ENCODE measurements at places on chromosomes 12 and 14.

DNA sequence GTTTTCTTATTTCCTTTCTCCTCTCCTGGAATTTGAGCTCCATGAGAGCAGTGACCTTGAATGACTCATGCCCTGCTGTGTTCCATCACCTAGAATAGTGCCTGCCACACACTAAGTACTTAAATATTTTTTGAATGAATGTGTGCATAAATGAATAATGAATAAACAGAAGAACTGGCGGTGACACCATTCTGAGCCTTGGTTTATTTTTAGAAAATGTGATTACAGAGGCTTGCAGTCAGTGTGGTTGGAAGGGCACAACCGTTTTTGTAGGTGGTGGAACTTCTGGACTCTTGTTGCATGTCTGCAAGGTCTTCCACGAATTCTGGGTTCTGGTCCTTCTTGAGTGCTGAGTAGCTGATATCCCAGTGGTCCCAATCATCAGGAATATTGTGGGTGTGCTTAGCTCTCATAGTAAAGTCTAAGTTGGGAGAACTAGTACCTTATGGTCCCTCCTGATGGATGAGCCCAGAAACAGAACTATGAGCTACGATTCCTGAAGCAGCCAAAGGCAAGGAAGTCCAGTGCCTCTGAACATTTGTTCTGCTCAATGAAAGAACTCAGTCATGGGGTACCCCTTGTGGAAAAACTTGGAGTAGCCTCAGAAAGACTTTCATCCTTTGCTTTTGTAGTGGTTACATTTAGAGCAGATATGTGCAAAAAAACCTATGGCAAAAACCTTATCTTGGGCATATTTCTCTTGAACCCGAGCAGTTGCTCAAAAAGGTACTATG is 28.8 kb upstream of the BHLHE41 start:
- peak; percentile 84 for DNase-seq

DNA sequence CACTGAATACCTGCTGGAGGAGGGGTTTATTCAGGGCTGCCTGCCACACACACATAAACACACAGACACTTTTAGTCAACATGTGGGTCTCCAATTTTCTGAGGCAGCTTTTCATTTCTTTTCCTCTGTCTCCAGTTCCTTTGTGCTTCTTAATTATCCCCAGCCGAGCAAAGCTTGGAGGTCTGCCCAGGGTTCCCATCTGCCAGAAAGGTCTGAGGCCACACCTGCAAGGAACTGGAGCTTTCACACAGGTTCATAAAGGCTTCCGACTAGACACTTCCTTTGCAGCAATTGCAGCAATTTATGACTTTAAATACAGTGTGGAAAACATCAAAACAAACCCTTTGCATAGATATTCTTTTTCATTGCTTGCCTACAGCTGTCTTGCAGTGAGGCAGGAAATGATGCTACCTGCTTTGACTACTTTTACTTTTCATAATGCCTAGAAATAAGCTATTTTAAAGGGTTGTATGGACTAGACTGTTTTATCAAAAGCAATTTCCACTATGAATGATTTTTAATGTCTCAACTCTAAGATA is 1318.9 kb downstream of the AACS start:
- DNase-seq, result no peak

GRCh38 chr12:130214686-130215395 is 52.6 kb downstream of the FZD10 start:
- DNase-seq, result peak; percentile 15

- no peak for DNase-seq
Observed at GRCh38 chr12:66617991-66618390, 60.9 kb downstream of the GRIP1 start.

DNA sequence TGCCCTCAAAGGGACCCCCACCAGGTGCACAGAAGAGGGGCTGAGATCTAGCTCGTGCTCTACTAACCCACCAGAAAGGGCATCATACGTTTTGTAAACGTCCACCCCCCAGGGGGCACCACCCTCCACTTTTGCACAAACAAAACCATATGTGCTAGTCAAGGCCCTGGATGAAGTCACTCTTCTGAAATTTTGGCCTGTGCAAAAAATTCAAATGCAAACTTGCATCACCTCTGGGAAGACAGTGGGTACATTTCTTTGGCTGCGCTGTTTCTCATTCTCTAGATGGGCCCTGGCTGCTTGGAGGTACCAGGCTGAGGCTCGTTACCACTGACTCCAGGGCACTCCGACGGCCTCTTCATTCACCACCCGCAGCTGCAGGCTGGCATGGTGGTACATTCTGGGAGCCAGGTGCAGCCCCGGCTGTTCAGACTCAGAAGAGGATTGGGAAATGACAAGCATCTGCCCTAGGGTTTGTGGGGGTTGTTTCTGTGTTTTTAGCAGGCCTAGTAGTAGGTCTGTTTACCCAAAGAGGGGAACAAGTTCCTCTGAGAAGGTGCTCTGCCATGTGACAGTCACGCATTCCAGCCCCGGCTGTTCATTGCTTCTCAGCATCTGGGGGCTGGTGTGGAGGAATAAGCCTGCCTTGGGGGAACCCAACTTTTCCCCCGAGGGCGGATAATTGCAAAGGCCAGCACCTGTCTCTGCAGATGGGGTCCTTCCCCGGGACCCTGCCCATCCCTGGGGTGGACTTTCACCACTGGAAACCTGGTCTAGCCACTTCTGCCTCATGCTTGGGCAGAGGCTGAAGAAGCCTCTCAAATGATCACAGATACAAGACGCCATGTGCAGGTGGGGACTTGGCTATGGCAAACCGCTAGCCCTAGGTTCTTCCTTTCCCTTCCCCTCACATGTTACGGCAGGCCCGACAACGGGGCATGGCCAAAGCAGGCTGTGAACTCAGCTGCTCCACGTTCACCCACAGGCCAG is 147.6 kb downstream of the DPF3 start:
- DNase-seq, result peak; percentile 64

- DNase-seq, result no peak
Observed at GRCh38 chr14:62431496-62431895, 613.8 kb downstream of the KCNH5 start.

DNA sequence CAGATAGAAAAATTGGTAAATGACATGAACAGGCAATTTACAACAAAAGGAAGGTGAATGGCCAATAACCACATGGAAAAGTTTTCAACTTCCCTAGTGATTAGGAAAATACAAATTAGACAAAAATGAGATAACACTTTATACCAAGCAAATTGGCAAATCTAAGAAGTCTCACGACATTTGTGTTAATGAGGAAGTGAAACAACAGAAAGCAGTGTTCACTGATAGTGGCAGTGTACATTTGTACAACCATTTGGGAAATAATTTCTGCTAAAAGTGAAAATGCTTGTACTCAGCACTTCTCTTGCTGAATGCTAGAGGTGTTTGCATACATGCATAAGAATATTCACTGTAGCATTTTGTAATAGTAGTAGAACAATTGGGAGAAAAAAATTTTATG is 126.6 kb downstream of the LLPH start:
- DNase-seq, result no peak

GRCh38 chr12:119665164-119665929 is 2.6 kb upstream of the PRKAB1 start:
- DNase-seq, result no peak

- DNase-seq, result no peak
Observed at GRCh38 chr12:30909349-30910037, 17.1 kb upstream of the TSPAN11 start.

- DNase-seq, result peak; percentile 32
Observed at GRCh38 chr12:68779280-68779679, 28.7 kb upstream of the MDM2 start.

DNA sequence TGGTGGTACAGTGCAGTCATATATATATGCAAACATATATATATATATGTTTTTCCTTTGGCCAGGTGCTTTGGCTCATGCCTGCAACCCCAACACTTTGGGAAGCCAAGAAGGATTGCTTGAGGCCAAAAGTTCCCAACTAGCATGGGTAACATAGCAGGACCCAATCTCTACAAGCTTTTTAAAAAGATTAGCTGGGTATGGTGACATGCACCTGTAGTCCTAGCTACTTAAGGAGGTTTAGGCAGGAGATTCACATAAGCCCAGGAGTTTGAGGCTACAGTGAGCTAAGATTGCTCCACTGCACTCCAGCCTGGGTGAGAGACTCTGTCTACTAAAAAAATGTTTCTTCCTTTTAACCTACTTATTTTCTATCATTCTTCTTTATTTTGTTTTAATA is 10.2 kb downstream of the PZP start:
- DNase-seq, result no peak

GRCh38 chr12:1911598-1912575 is 6.6 kb downstream of the CACNA2D4 start:
- DNase-seq, result no peak

GRCh38 chr12:43758247-43758727 is 303 bp downstream of the PUS7L start:
- DNase-seq, result peak; percentile 46

DNA sequence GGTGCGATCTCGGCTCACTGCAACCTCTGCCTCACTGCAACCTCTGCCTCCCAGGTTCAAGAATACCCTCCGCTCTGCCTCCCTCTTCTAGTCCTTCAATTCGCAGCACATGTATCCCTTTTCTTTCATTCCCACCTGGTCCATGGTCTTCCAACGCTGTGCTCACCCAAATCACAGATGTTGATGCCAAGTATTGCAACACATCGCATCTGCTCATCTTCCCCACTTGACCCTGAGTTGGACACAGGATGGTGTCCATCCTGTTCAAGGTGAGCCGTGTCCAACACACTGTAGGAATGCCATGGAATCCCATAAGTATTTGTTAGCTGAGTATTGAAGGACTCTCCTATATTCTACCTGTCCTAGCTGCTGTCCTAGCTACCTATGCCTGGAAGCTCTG is 50.6 kb upstream of the ETV6 start:
- no peak for DNase-seq

GRCh38 chr12:61232040-61232439 is 1028.2 kb upstream of the USP15 start:
- no peak for DNase-seq

- no peak for DNase-seq
Observed at GRCh38 chr14:60106339-60106738, 14.6 kb downstream of the PCNX4 start.

DNA sequence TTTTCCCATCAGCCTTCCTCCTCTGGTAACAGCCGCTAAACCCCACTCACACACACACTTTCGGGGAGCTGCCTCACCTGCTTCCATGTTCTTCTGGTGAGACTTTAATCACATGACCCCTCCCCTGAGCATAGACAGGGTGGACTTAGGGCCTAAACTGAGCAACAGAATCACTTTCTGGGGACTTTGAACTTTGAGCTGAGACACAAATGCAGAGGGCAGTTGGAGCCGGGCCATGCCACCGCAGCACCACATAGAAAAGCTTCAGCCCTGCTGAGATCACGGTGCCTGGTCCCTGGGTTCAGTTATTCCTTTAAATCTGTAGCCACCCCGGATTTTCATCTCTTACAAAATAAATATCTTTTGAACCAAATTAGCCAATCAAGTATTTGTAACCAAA is 18.4 kb upstream of the MAP3K9 start:
- no peak for DNase-seq

DNA sequence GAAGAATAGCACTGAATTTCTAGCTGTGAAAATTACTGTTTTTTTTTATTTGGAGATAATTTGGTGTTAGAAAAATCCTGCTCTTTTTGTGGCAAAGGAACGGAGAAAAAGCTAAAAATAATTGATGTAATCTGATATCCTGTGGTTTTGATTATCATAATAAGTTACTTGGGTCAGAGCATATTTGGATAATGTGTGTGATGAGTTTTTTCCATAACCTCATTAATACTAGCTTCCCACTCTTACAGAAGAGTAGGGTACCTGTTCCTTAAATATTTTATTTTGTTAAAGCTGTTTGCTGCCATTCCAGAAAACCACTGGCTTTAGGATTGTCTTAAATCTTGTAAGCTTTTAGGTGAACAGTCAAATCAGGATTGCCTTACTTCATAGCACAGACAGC is 4.7 kb downstream of the PSMC6 start:
- DNase-seq, result no peak

DNA sequence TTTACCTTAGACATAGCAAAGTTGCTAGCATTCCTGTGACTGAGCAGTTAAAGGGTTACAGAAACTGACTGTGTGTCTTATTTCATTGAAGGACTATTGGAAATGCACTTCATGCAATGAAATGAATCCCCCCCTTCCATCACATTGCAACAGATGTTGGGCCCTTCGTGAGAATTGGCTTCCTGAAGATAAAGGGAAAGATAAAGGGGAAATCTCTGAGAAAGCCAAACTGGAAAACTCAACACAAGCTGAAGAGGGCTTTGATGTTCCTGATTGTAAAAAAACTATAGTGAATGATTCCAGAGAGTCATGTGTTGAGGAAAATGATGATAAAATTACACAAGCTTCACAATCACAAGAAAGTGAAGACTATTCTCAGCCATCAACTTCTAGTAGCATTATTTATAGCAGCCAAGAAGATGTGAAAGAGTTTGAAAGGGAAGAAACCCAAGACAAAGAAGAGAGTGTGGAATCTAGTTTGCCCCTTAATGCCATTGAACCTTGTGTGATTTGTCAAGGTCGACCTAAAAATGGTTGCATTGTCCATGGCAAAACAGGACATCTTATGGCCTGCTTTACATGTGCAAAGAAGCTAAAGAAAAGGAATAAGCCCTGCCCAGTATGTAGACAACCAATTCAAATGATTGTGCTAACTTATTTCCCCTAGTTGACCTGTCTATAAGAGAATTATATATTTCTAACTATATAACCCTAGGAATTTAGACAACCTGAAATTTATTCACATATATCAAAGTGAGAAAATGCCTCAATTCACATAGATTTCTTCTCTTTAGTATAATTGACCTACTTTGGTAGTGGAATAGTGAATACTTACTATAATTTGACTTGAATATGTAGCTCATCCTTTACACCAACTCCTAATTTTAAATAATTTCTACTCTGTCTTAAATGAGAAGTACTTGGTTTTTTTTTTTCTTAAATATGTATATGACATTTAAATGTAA is 31.5 kb downstream of the MDM2 start:
- DNase-seq, result no peak

DNA sequence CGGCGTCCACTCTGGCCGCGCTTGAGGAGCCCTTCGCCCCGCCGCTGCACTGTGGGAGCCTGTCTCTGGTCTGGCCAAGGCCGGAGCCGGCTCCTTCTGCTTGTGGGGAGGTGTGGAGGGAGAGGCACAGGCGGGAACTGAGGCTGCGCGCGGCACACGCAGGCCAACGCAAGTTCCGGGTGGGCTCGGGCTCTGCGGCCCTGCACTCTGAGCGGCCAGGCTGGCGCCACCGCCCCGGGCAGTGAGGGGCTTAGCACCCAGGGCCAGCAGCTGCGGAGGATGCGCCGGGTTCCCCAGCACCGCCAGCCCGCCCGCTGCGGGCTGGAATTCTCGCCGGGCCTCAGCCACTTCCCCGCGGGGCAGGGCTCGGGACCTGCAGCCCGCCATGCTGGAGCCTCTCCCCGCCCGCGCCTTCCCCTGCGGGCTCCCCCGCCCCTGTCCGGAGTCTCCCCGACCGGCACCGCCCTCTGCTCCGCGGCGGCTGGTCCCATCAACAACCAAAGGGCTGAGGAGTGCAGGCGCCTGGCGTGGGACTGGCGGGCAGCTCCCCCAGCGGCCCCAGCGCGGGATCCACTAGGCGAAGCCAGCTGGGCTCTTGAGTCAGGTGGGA is 921.2 kb upstream of the FOXG1 start:
- no peak for DNase-seq

All from trophoblast cell (in vitro differentiated cells and primary cell).